ENCODE measurements at places on chromosomes 1 and 21.

GRCh38 chr21:29193072-29193471 is 62.6 kb downstream of the MAP3K7CL start:
- no peak for DNase-seq

- DNase-seq, result no peak
Measured at GRCh38 chr21:34342476-34342875, 21.3 kb upstream of the KCNE2 start.

DNA sequence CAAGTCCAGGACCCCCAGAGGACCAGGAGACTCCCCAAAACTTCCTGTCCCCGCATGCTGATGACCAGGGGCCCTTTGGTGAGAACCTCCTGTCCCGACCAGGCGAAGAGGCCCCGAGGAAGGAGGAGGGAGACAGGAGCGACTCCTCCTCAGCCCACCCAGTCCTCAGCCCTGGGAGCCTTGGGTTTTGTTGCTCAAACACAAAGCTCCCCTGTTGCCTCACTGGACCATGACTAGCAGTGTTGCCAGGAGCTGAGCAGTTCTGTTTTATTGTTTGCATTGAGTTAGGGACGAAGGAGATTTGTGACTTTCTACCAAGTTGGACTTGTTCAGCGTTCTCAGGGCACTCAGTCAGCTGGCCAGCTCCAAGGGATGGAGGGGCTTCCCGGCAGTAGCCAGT is 10.0 kb downstream of the UMODL1 start:
- DNase-seq, result no peak

- no peak for DNase-seq
Measured at GRCh38 chr1:194787001-194787400, 1600.6 kb upstream of the B3GALT2 start.

- DNase-seq, result no peak
Measured at GRCh38 chr1:109151146-109151990, 37.5 kb downstream of the ELAPOR1 start.

DNA sequence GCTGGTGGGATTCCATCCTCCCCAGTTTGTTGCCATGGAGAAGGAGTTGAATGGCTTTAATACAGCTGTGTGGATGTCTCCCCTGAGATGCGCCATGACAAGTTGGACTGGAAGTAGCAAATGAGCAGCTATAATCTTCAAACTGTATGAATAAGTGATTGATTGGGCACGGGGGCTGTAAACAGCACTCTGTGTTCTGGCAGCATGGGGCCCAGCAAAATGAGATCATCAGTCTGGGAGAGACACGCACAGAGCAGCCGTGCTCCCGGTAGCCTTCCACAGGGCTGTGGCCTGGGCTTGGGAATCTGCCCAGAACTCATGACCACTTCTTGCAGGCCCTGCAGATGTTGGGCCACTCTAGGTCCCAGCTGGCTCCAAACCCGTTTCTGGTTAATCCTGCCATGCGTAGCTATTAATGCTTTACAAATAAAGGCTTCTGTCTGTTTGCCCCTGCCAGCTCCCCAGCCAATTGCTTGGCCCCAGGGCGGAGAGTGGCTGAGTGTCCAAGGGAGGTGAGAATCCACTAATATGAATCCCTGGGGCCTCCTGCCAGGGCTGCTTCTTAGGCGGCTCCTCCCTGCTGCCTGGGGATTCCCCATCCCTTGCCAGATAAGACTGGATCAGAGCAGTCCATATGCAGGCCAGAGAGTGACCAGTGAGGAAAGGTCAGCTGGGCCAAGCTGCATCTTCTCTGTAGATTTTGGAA is 642.9 kb downstream of the AJAP1 start:
- no peak for DNase-seq

- DNase-seq, result no peak
Measured at GRCh38 chr1:160124705-160125478, 9.3 kb downstream of the ATP1A2 start.

DNA sequence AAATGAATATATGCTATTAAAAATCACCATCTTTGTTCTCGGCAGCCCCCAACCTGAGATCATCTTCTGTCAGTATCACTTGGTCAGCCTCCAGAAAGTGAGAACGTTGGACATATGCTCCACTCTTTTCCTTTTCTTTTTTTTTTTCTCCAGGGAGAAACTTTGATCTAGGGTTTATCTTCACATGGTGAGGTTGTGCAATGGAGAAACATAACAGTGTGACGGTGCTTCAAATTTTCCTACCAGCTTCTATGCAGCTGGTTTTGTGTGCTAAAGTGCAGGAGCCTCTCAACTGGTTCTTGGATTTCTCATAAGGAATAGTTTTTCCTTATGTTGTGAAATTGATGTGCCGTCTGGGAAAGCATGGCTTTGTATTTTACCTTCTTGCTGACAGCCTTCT is 1202.9 kb downstream of the NCAM2 start:
- no peak for DNase-seq

GRCh38 chr1:53869454-53870117 is 20.0 kb downstream of the YIPF1 start:
- no peak for DNase-seq

GRCh38 chr1:45037456-45037855 is 25.4 kb downstream of the UROD start:
- peak; percentile 38 for DNase-seq

DNA sequence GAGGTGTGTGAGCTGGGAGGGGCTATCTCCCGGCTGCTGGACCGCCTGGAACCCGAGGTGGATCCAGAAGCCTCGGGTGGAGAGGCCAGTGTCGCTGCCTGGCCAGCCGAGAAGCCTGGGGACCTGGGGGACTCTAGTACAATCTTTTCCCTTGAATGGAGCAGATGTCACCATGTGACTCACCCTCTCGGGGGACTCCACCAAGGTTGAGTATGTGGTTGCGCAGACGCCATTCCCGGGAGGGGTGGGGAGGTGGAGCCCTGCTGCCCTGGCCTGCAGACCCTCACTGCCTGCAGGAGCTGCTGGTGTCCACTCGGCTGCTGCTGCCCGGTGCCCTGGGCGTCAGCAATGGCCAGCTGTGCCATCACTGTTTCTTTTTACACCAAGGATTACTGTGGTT is 40.3 kb downstream of the TP73 start:
- no peak for DNase-seq

- DNase-seq, result no peak
Measured at GRCh38 chr1:67711855-67712212, 26.8 kb downstream of the GADD45A start.

GRCh38 chr1:229643996-229644745 is 18.1 kb downstream of the URB2 start:
- no peak for DNase-seq

- DNase-seq, result no peak
Measured at GRCh38 chr21:15192243-15192642, 127.4 kb upstream of the NRIP1 start.

GRCh38 chr1:208909011-208909984 is 665.1 kb upstream of the PLXNA2 start:
- no peak for DNase-seq

DNA sequence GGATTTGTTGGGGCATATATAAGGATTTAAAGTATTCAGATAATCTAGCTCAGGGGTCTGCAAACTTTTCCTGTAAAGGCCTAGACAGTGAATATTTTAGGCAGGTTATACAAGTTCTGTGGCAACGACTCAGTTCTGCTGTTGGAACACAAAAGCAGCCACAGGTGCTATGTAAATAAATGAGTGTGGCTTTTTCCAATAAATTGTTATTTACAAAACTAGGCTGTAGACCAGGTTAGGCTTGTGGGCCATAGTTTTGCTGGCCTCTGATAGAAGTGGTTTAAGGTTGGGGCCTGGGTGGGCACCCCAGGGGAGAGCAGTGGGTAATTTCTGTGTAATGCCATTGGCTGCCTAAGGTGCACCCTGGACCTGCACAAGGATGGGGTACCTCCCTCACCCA is 16.9 kb upstream of the IGFN1 start:
- DNase-seq, result no peak

- DNase-seq, result no peak
Measured at GRCh38 chr1:42676534-42677087, 5.6 kb upstream of the YBX1 start.

- DNase-seq, result no peak
Measured at GRCh38 chr1:232556351-232556750, 73.6 kb downstream of the SIPA1L2 start.

- no peak for DNase-seq
Measured at GRCh38 chr1:239633432-239633831, 247.1 kb downstream of the CHRM3 start.

GRCh38 chr1:218616681-218617080 is 271.5 kb downstream of the TGFB2 start:
- no peak for DNase-seq

GRCh38 chr21:41685511-41686149 is 81.2 kb downstream of the RIPK4 start:
- DNase-seq, result no peak

GRCh38 chr1:71831646-71832045 is 450.7 kb downstream of the NEGR1 start:
- no peak for DNase-seq

GRCh38 chr1:57024855-57025254 is 59.0 kb upstream of the C8B start:
- no peak for DNase-seq

DNA sequence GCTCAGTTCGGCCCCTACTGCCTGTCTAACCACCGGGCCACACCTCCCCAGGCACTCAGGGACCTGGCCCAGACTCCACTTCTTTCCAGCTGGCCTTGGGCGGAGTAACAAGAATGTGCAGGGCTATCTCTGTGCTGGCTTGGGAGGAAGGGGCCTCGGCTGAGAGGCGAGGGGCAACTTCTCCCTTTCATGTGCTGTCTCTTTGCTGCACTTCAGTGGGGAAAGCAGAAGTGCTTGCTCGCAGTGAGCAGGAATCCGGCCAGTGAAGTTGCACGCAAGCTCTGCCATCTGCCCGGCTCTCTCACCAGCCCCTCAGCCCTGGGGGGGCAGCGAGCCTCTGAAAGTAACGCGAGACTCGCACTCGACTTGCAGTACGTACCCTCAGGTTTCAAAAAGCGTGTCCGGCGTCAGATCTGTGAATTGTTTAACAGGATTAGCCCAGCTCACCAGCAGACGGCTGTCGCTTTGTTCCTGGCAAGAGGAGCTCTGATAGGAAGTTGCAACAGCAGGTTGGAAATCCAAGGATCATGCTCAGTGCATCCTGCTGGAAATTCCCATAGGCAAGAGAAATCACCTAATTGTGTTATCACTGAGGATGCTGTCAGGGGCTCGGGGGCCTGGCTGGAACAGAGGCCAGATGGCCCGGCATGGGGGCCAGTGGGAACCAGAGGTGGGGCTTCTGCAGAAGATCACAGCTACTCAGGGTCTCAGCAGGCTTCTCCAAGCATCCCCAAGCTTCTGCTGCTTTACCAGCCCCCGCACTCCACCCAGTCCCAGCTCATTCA is 221.1 kb downstream of the NPHP4 start:
- no peak for DNase-seq

- DNase-seq, result peak; percentile 26
Measured at GRCh38 chr1:203592156-203592555, 34.5 kb upstream of the ATP2B4 start.

- no peak for DNase-seq
Measured at GRCh38 chr1:24709791-24710441, 35.3 kb upstream of the CLIC4 start.

GRCh38 chr1:220928320-220928719 is 49.1 kb downstream of the HLX start:
- DNase-seq, result no peak

- DNase-seq, result peak; percentile 37
Measured at GRCh38 chr1:38344716-38345115, 298.1 kb upstream of the POU3F1 start.

- no peak for DNase-seq
Measured at GRCh38 chr1:223137455-223138085, 5.5 kb downstream of the TLR5 start.
